CD4-positive, alpha-beta T cell treated with Interleukin-6 at 100 ng/mL for 8 hours (primary cell): ENCODE measurements at places on chromosomes 7 and 10.

- no peak for DNase-seq
These were observed 3.4 kb upstream of the ZNF503 start for GRCh38 chr10:75404815-75405597.

DNA sequence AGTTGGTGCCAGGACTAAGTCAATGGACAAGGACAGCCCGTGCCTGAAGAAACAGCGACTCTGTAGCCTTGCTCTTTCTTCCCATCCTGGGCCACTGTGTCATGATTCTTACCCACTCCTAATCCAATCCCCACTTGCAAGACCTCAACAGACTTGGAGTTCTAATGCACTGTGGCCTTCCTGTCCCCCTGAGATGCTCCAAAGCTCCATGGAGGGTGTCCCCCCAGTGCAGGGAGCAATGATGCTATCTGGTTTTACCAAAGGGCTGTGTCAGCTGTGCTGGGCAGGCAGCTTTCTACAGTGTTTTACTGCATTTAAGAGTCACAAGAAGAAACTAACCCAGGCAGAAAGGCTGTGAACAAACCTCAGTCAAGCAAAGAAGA is 108.1 kb downstream of the PRKAG2 start:
- DNase-seq: no peak

- DNase-seq: no peak
These were observed 1011.3 kb downstream of the XPNPEP1 start for GRCh38 chr10:108911814-108912541.

- no peak for DNase-seq
These were observed 859 bp upstream of the SMC3 start for GRCh38 chr10:110566472-110567200.

GRCh38 chr10:93468461-93469213 is 13.5 kb downstream of the MYOF start:
- no peak for DNase-seq

DNA sequence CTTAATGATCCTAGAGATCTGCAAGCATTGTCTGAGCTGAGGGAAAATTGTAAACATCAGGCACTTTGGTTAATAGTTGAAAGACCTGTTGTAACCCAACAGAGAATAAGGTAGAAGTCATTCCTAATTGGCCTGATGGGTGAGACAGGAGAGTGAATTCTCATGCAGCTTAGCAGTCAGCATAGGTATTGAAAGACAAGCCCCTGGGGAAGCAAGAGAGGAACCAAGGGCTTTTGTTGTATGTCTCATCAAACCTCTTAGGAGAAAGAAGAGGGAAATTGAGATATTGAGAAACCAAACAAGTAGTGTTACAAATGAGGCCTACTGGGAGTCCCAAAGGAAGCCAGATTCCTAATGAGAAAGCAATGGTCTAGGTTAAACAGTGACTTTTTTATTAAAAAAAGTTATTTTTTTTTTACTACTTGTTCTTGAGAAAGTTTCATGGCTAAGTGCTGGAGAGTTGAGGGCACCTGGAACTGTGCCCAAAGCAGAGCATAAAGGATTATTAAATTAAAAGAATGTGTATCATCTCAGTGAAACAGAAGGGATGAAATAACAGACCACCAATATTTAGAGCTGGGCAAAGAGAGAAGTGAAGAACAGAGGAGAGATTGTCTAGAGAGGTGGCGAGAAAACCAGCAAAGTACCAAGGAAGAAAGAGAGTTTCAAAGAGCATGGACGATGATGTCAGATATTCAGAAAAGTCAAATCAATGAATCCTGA is 168.9 kb downstream of the CDK14 start:
- no peak for DNase-seq

GRCh38 chr10:62021128-62021665 is 119.7 kb downstream of the ARID5B start:
- no peak for DNase-seq

DNA sequence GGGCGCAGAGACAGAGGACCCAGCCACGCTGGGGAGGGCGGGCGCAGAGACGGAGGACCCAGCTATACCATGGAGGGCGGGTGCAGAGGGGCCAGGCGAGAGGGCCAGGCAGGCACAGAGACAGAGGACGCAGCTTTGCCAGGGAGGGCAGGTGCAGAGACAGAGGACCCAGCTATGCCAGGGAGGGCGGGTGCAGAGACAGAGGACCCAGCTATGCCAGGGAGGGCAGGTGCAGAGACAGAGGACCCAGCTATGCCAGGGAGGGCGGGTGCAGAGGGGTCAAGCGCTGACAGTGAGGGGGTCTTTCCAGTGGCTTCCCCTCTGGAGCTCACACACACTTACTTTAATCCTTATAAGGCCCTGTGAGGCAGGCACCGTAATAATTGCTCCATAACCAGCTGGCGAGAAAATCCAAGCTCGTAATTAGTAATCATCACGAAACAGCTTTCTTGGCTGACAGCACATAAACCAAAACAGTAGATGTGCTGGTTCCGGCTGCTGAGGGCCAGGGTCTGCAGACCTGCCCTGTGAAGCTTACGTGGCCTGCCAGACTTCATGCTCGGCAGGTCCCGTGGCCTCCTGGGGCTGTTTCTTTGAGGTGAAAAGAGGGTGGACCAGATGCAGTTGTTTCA is 137.2 kb downstream of the VIPR2 start:
- no peak for DNase-seq

- no peak for DNase-seq
These were observed 17.7 kb upstream of the IFIT1B start for GRCh38 chr10:89360157-89360556.

- no peak for DNase-seq
These were observed 10.3 kb upstream of the ANKRD1 start for GRCh38 chr10:90930971-90931871.

DNA sequence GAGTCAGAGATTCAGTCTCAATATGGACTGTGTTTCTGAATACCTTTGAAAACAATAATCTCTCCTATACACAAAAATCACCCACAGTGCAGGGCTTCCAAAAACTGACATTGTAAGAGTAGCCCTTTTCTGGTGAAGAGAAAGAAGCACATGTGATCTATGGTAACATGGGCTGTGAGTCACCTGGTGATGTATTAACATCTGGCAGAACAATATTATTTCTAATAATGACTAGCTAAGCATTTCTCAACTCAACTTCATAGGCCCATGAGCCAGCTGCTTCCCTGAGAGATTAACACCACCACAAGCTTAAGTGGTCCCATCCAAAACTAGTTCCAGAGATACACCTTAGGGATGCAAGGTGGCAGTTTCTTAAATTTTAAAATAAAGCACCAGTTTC is 331.0 kb upstream of the NRP1 start:
- DNase-seq: no peak

DNA sequence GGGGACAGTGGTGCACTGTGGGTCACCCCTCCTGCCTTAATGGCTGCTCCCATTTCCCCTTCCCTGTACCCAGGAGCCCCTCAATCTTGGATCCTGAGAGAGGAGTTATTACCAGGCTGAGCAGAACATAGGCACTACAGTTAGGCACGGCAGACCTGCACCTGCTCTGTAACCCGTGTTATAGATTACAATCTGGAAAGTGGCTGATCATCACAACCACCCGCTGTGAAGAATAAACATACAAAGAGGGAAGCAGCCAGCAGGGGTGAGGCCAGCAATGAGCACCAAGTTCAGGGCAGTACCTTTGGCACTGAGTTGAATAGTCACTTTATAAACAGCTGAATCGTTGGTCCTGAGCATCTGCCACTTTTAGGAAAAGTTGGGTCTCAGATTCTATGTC is 1.7 kb downstream of the CDHR1 start:
- no peak for DNase-seq

GRCh38 chr10:12803776-12804175 is 197.7 kb downstream of the CCDC3 start:
- no peak for DNase-seq

- no peak for DNase-seq
These were observed 202.0 kb downstream of the WDR11 start for GRCh38 chr10:121053151-121053550.

GRCh38 chr10:61992671-61993668 is 91.5 kb downstream of the ARID5B start:
- DNase-seq: peak; percentile 70

GRCh38 chr7:86931439-86931838 is 128.0 kb downstream of the ELAPOR2 start:
- no peak for DNase-seq

GRCh38 chr10:43390759-43391158 is 18.2 kb downstream of the HNRNPF start:
- DNase-seq: no peak

- no peak for DNase-seq
These were observed 217.9 kb downstream of the ADAM12 start for GRCh38 chr10:126170371-126170770.

- DNase-seq: no peak
These were observed 445.9 kb upstream of the LRRN3 start for GRCh38 chr7:110645060-110645459.

- no peak for DNase-seq
These were observed 18.5 kb upstream of the PLEKHS1 start for GRCh38 chr10:113732966-113733365.

GRCh38 chr10:9452056-9452455 is 1397.6 kb downstream of the GATA3 start:
- DNase-seq: no peak

- DNase-seq: no peak
These were observed 174.8 kb upstream of the NAMPT start for GRCh38 chr7:106459397-106460072.

DNA sequence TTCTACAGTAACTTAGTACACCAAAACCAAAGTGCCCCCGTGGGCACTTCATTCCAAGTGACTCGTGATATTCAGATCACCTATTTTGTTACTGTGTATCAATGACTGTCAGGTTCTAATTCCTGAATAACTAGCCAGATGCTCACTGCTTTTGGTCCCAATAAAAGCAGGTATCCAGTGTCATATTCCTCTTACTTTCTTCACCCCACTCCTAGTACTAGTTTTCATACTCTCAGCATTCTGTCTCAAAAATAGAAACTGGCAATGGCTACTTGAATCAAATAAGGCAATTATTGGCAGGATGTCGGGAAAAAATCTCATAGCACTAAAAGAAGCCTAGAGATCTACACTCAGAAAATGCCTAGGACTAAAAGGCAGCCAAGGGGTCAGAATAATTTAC is 84.6 kb downstream of the ZNF467 start:
- DNase-seq: no peak

GRCh38 chr7:70565721-70566370 is 566.1 kb upstream of the GALNT17 start:
- no peak for DNase-seq

DNA sequence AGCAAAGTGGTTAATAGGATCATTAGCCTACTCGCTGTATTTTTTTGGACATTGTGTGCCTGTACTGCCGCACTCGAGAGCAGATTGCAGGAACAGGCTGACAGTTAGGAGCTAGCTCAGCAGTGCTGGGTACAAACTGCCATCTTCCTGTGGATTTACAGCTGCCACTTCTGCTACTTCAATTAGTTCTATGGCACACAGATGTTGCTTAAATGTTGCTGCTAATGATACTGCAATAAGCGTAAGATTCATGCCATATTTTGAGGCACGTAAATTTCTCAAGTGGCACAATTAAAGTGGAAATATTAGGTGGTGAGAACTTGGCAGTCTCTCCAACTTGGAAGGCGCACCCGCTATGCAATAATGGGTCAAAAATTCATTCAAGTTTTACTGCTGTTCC is 171.9 kb downstream of the EBF3 start:
- no peak for DNase-seq

DNA sequence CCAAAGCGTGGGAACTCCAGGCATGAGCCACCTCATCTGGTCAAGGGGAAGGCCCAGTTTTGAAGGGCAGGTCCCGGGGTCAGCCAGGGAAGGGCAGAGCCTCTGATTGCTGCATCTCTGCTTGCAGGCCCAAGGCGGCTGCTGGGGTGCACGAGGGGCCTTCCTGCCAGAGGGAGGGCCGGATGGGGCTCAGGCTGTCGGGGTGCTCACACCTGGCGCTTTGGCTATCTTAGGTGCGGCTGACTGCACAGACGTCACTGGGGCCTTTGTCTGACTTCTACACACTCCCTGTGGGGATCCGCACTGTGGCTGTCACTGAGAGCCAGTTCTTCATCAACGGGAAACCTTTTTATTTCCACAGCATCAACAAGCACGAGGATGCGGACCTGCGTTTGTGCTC is 68.7 kb downstream of the ZNF727 start:
- no peak for DNase-seq

DNA sequence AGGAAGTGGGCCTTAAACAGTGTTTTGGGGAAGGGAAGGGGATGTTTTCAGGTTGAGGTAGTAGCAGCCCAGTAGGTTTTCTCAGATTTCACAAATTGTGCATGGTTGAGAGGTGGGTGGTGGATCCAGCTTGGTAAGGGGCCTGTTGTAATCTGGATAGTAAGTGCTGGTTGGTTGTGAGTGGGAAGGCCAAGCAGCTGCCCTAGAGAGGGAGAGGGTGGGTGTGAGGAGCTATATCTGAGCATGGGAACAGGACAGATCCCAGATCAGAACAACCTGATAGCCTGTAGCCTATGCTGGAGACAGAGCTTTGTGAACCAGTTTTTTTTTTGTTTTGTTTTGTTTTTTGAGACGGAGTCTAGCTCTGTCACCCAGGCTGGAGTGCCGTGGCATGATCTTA is 53.9 kb upstream of the ZMIZ2 start:
- no peak for DNase-seq

DNA sequence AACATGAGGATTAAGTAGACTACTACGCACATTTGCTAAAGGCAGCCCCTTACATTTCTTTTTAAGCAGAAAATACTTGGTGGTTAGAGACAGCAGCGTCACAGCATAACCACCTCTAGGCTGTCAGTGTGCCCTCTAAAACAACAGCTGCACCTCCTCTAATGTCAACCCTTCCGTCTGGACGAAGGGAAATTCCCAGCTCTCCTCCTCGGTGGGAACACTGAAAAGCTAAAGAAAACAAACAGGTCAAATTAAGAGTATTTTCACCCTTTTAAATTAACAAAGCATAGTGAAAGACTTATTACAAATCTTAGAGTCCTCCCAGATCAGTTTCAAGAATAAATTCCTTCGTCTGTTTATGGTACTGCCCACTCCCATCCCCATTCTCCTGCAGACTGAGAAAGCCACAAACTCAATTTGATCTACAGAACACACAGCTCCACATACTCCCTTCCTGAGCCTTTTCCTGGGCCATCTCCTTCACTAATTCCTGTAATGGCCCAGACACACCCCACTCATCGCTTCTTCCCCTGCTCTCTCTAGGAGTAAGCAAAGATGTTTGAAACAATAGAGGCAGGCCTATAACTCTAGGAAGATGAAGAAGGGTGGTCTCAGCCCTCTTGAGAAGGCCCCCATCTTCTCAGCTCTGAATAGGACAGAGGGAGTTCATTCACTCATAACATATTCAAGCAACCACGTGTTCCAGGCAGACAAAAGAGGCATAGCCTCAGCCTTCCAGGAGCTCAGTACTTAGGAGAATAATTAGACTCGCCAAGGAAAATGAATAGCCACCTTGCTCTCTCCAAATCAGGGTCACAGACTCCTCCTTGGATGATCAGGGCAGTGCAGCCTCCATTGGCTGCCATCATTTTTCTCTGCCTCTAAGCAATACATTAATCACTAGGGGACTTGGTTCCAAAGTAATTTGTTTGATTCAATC is 47.5 kb upstream of the HNRNPH3 start:
- no peak for DNase-seq
